ENCODE measurements at places on chromosomes 16 and 17. TPM values are rescaled to one million over a fixed set of nuclear protein-coding genes. Genes with fewer than 3 reads are reported as not detected.

SPEM3 gene
- total RNA-seq: 0.02 TPM

KRTAP4-4 gene
- not detected for total RNA-seq

CEP295NL gene
- 0.32 TPM for total RNA-seq

GP1BA gene
- total RNA-seq: not detected

Data from A549 treated with AZD2906 at 1 μM for 4 hours (cell line).